ENCODE measurements at places on chromosomes 6 and 20.
A peak's percentile ranks its signal among the peaks of the same experiment; 100 is the strongest.

- DNase-seq: no peak
These were observed 47.3 kb upstream of the STXBP5 start for GRCh38 chr6:147156799-147157382.

DNA sequence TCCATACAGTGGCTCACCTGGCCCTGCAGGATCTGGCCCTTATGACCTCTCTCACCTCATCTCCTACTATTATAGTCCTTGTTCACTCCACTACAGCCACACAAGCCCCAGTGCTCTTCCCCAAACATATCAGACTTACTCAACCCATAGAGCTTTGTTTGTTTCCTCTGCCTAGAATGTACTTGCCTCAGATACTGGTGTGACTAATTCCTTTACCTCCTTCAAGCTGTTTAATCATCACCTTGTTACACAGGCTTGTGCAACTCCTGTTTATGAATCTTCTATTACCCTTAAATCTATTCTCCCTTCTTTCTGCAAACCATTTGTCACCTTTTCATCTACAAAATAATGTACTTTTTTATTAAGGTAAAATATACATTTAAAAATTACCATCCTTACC is 3.2 kb downstream of the DEFB125 start:
- DNase-seq: no peak

- DNase-seq: no peak
These were observed 63.7 kb upstream of the CD2AP start for GRCh38 chr6:47413752-47414422.

GRCh38 chr6:43416935-43417334 is 10.4 kb upstream of the ABCC10 start:
- no peak for DNase-seq

DNA sequence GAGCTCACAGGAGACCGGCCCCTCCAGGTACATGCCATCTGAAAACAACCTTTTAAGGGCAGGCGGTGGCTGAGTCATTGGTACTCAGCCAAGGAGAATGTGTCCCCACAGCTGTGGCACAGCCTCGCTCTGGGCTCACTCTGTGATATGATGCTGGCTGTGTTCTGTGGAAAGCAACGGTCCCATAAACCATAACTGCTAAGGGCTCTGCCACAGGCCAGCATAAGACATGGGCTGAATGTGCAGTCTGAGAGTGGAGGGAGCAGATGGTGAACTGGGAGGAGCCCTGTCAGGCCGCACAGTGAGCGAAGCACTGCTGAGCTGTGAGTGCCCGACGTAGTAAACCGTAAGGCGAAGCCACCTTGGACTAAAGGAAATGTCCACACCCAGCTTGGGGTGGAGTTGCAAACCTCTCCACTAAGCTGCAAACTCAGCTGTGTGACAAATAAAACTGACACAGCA is 375.8 kb downstream of the THBS2 start:
- no peak for DNase-seq

- DNase-seq: no peak
These were observed 37.1 kb downstream of the SLC22A23 start for GRCh38 chr6:3419624-3420272.

DNA sequence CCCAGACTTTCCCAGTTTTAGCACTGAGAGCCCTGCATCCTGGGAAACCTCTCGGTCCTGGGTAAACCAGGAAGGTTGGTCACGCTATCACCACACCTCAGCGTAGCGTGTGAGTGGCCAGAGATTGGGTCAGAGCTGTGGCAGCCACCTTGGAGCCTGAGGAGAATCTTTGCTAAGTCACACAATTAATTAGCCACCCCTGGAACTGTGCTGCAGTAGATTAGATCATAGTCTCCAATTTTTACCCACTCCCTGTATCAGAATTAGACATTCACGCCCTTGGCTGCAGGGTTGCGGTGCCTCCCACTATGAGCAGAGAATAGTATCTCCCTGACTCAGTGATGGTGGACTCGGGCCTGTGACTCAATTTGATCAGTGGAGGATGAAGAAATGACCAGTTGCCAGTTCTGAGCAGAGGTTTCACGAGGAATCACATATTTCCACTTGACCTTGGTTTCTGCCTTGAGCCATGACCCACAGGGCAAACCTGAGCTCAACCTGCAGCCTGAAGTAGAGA is 6.0 kb upstream of the PTGIS start:
- peak; percentile 86 for DNase-seq

DNA sequence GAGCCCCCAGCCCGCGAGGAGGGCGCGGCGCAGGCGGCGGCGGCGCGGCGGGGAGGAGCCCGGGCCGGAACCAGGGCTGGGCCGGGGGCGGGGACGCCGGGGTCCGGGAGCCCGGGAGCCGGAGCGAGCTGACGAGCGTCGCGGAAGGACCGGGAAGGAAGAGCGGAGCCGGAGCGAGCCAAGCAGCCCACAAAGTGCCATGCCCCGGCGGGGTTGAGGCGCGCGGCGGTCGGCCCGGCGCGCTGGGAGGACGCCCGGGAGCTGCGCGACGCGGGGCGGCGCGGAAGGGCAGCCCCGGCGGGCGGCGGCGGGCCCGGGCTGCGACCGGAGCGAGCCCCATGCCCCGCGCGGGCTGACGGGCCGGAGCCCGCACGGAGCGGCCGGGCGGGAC is 289 bp downstream of the FOXP4 start:
- no peak for DNase-seq

DNA sequence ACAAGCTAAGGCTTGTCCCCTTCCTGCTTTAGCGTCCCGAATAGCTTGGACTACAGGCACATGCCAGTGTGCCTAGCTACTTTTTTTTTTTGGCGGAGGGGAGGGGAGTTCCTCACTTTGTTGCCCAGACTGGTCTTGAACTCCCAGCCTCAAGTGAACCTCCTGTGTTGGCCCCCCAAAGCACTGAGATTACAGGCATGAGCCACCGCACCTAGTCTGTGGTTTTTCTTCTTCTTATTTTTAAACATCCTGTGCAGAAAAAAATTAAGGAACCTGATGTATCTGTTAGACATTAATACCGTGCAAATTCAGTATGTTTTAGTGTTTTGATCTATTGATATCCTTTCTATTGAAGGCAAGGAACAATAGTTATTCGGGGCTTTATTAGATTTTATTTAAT is 25.7 kb downstream of the HIVEP1 start:
- DNase-seq: no peak

DNA sequence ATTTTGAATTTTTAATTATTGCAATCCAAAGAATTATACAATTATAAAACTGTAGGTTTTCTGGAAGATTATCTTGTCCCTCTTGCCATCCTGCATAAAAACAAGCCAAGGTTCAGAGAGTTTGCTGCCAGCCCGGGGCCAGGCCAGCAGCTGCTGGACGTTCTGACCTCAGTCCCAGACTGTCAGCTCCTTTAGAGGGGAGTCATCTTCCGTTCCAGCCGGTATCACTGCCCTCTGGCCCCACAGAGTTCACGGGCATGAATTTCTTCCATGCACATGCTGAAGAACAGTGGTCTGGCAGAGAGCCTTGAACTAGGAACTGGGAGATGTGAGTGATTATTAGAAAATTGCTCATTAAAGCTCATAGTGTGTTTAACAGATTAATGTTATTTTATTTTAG is 130.4 kb upstream of the QKI start:
- DNase-seq: no peak

- DNase-seq: no peak
These were observed 110.0 kb downstream of the MAP3K5 start for GRCh38 chr6:136682292-136682691.

GRCh38 chr6:37303891-37304503 is 46.1 kb upstream of the TMEM217 start:
- DNase-seq: no peak

DNA sequence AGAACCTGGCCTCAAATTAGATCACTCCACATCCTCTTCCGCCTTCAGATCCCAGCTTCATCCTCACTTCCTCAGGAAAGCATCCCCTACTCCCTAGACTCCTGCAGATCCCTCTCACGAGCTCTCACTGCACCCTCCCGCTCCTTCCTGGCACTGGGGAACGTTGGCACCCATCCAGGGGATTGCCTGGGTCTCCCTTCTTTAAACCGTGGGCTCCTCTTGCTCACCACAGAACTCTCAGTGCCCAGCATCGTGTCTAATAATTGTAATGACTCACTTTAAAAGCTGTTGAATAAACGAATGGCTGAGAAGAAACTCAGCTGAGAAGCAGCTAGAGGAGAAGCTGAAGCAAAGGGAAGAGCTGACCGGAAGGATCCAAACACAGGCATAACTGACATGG is 20.4 kb downstream of the ZC3H12D start:
- no peak for DNase-seq

DNA sequence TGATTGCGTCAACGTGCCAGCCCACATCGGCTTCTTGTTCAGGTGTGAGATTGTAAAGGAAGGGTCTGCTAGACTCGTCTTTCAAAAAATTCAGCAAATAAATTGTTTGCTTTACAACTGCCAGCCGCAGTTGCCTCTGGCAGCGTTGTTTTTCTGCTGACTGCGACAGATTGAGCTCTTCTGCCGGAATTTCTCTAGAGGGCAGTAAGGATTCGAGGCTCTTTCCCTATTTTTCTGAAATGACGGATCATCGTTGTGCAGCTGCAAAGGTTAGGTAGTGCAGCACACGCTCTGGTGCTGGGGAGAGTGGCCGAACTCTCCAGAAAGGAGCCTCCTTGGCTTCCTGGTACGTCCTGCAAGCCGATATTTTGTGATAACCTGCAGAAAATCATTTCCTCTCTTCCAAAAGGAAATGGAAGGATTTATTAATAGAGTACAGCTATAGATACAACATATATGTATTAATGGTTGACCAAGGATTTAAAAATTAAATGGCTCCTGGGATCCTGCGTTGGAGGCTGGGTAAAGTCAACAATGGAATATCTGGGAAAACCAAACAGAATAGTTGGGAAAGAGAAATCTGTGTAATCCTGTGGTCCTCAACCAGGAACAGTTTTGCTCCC is 121.9 kb upstream of the ZFP64 start:
- DNase-seq: no peak

- DNase-seq: no peak
These were observed 158.6 kb upstream of the MLN start for GRCh38 chr6:33962246-33963027.

- no peak for DNase-seq
These were observed 7.4 kb downstream of the TTPAL start for GRCh38 chr20:44483112-44483511.

GRCh38 chr6:26215585-26216358 is 128.5 kb downstream of the HFE start:
- DNase-seq: no peak

GRCh38 chr6:119609865-119610264 is 260.3 kb upstream of the MAN1A1 start:
- DNase-seq: no peak

- no peak for DNase-seq
These were observed 233.9 kb upstream of the ZNF217 start for GRCh38 chr20:53827292-53828087.

GRCh38 chr6:4258733-4259132 is 123.4 kb upstream of the ECI2 start:
- no peak for DNase-seq

DNA sequence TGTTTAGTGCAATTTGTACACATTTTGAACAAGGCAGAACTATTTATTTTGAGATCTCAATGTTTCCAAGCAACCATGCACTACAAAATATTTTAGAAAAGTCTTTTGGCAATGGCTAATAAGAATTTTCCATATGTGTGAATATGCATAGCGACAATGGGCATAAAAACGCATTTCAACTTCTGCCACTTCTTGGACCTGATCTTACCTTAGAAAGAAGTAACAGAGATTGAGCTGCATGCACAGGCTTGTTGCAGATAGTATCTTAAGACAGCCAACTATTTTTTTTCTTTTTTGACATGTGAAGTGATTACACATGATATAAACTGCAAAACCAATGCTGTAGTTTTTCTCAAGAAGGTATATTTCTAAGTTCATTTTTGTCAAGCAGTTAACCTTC is 210.4 kb upstream of the PHACTR1 start:
- no peak for DNase-seq

DNA sequence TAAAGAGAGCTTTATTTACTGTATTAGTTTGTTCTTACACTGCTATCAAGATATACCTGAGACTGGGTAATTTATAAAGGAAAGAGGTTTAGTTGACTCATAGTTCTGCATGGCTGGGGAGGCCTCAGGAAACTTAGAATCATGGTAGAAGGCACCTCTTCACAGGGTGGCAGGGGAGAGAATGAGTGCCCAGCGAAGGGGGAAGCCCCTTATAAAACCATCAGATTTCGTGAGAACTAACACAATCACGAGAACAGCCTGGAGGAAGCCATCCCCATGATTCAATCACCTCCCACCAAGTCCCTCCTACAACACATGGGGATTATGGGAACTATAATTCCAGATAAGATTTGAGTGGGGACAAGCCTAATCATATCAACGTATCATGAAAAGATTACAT is 27.2 kb downstream of the ARID1B start:
- DNase-seq: no peak

- DNase-seq: peak; percentile 38
These were observed 9.9 kb downstream of the TFAP2A start for GRCh38 chr6:10404799-10405512.

DNA sequence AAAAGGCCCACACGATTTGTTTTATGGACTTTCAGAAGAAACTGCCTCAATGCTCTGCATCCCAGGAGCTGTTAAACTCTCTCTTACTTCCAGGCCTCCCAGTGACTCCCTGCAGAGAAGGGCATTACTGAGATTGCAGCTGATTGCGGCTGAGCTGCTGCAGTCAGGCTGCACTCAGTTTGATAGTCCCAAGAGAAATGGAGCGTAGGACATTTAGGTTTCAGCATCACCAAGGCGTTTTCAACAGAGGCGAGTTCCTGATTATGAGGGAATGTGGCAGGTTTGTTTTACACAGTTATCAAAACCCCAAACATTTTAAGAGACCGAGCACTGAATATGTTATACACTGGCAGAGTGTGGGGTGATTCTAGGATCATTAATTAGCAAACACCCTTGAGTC is 145.6 kb downstream of the TBX18 start:
- no peak for DNase-seq

DNA sequence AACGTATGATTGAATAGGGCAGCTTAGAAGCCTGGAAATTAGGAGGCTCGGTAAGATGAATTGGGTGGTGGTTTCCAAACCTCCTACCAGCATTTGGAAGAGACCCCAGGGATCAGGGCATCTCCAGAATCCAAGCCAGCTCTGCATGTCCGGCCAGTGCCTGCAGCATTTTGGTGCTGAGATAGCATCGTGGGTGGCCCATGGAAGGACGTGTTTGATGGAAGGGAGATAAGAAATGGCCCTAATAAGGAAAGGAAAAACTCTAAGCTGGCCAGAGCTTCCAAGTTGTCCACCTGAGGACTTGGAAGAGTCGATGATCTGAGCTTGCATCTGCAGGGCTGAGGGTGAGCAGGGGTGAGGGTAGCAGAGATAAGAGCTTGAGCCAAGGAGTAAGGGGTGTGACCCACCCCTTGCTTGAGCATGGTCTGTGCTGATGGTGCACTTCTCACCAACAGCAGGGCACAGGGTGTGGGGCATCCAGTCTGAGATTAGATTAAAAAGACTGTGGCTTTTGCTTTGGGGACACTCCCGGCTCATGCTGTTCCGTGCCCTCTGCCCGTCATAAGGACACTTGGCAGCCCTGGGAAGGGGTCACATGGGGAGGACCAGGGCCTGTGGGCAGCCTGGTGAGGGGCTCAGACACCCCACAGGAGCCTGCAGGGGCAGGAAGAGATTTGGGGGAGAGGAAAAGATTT is 213.2 kb downstream of the ERMARD start:
- DNase-seq: peak; percentile 40

GRCh38 chr6:164967102-164967501 is 342.3 kb downstream of the C6orf118 start:
- no peak for DNase-seq

GRCh38 chr6:89452281-89452680 is 19.3 kb downstream of the ANKRD6 start:
- no peak for DNase-seq

GRCh38 chr6:40476673-40477072 is 110.5 kb downstream of the LRFN2 start:
- no peak for DNase-seq

Measured in right atrium auricular region (tissue), 2 donors.